Activated CD4-positive, alpha-beta memory T cell treated with anti-CD3 and anti-CD28 coated beads for 36 hours (primary cell): ENCODE measurements at places on chromosomes 13 and 19. TPM values are rescaled to one million over a fixed set of nuclear protein-coding genes. Genes with fewer than 3 reads are reported as not detected.
A peak's percentile ranks its signal among the peaks of the same experiment; 100 is the strongest.

GRCh38 chr19:42312370-42312769, 739 bp upstream of the TMEM145 start:
- H3K27ac ChIP-seq, result no peak overlapping the region
- no peak overlapping the region for H3K4me3 ChIP-seq
- no peak for DNase-seq
- peaks cover 30% of the 10 kb centered on the region for H3K27me3 ChIP-seq
- no peaks in the 10 kb centered on the region for H3K36me3 ChIP-seq
- peaks cover 18% of the 10 kb centered on the region for H3K4me1 ChIP-seq

DNA sequence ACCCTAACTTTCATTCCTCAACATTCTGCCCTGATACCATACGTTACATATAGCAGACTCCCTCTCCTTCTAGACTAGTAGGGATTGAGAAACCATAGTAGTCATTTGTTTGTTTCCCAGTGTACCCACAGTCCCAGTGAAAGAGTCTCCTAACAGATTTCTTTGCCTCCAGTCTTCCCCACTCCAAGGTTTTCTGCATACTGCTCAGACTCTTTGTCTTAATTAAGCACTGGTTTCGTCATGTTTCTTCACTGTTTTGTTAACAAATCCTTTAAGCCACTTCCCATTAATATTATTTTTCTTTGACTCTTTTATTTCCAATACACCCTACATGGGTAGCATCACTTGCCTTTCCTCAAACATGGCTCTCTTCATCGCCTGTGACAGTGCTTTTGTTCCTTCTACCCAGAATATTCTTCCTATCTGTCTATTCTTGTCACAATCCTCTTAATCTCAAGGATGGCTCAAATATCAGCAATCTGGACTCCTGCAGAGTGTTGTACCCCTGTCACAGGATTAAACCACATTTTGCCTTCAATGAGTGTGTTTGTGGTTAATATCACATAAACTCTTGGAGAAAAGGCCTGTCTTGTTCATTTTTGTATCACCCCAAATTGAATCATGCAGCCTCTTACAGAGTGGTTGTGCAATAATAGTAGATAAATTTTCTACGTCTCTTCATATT, 92.7 kb upstream of the KLF12 start:
- H3K27me3 ChIP-seq, result no peaks in the 10 kb centered on the region
- H3K36me3 ChIP-seq, result peaks cover 10% of the 10 kb centered on the region
- H3K27ac ChIP-seq, result no peak overlapping the region
- no peak for DNase-seq

DNA sequence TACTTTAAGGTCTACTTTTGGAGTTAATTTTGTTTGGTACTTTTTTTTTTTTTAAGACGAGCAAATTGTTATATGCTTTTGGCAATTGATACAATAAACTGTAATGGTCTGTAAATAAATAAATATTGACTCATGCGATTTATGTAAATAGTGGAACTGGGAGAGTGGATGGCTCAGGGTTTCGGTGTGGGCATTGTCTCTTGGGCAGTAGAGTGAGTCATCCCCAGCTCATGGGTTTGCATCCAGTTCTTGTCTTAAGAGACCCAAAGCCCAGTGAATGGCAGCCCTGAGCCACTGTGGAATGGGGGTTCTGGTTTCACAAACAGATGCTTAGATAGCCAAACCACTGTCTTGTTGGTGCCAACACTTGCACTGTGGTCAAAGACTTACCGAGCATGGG, 33.0 kb downstream of the FGF9 start:
- no peaks in the 10 kb centered on the region for H3K36me3 ChIP-seq
- DNase-seq, result no peak
- H3K4me1 ChIP-seq, result no peaks in the 10 kb centered on the region

- peaks cover 86% of the 10 kb centered on the region for H3K4me1 ChIP-seq
- H3K27ac ChIP-seq, result peak overlapping the region; percentile 81
- peaks cover 3% of the 10 kb centered on the region for H3K36me3 ChIP-seq
- peak; percentile 82 for DNase-seq
Measured at GRCh38 chr19:38683393-38684077, 36.1 kb downstream of the ACTN4 start.

DNA sequence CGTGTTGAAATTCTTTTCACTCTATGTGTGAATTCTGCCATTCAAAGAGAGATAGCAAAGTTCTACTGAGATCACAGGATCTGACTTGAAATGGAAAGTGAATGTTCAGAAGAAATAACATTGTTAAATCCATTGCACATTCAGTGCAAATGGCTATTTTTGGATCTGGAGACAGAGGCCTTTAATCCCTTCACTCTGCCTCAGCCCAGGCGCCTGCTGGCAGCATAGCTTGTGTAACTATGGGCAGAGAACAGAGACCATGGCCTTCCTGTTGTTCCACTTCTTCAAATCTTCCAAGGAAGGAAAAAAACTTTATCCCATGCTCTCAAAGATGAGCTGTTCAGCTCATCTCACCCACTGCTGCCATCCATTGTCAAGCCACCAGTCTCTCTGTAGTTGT, 265.4 kb downstream of the LMO7 start:
- no peak for DNase-seq
- H3K27ac ChIP-seq, result no peak overlapping the region
- H3K4me3 ChIP-seq, result no peak overlapping the region
- no peaks in the 10 kb centered on the region for H3K4me1 ChIP-seq

DNA sequence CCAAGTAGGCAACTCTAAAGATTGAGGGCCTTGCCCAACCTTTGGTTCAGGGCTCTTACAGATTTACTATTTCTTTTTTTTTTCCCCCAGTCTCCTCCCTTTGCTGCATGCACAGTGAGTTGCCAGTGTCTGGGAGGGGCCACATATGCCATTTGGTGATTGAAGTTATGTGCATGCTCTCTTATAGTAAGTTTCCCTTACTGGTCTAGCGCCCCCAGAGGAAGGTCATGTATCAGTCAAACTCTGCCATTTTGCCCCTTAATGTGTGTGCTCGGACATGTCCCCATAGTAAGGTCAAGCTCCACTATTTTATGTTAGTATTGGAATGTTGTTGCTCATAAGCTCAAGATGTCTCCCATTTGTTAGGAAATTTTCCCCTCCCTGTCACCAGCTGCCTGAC, 1138.0 kb upstream of the SLC10A2 start:
- no peak overlapping the region for H3K4me3 ChIP-seq
- DNase-seq, result no peak
- H3K27ac ChIP-seq, result no peak overlapping the region
- H3K36me3 ChIP-seq, result no peaks in the 10 kb centered on the region

- no peak overlapping the region for H3K4me3 ChIP-seq
- no peak for DNase-seq
- H3K4me1 ChIP-seq, result no peaks in the 10 kb centered on the region
- H3K27me3 ChIP-seq, result peaks cover 62% of the 10 kb centered on the region
- H3K27ac ChIP-seq, result no peak overlapping the region
Measured at GRCh38 chr19:1774989-1775772, 21.9 kb downstream of the ONECUT3 start.

GRCh38 chr13:83470133-83470797, 412.0 kb downstream of the SLITRK1 start:
- H3K36me3 ChIP-seq, result no peaks in the 10 kb centered on the region
- no peaks in the 10 kb centered on the region for H3K4me1 ChIP-seq
- H3K4me3 ChIP-seq, result no peak overlapping the region
- DNase-seq, result no peak
- H3K27me3 ChIP-seq, result no peaks in the 10 kb centered on the region
- H3K27ac ChIP-seq, result no peak overlapping the region

DNA sequence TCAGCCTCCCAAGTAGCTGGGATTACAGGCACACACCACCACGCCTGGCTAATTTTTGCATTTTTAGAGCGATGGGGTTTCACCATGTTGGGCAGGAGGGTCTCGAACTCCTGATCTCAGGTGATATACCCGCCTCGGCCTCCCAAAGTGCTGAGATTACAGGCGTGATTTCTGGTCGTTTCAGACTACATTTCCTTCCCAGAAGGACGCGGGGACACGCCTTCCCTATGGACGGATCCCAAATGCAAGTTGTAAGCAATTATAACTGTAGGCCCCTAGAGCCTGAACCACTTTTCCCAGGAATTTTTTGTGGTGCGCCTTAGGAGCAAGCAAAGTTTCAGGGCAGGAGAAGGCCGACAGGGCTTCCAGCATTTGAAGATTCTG, 17.8 kb upstream of the ZNF331 start:
- peak overlapping the region; percentile 89 for H3K27ac ChIP-seq
- peak overlapping the region; percentile 99 for H3K4me3 ChIP-seq
- H3K4me1 ChIP-seq, result peaks cover 19% of the 10 kb centered on the region

DNA sequence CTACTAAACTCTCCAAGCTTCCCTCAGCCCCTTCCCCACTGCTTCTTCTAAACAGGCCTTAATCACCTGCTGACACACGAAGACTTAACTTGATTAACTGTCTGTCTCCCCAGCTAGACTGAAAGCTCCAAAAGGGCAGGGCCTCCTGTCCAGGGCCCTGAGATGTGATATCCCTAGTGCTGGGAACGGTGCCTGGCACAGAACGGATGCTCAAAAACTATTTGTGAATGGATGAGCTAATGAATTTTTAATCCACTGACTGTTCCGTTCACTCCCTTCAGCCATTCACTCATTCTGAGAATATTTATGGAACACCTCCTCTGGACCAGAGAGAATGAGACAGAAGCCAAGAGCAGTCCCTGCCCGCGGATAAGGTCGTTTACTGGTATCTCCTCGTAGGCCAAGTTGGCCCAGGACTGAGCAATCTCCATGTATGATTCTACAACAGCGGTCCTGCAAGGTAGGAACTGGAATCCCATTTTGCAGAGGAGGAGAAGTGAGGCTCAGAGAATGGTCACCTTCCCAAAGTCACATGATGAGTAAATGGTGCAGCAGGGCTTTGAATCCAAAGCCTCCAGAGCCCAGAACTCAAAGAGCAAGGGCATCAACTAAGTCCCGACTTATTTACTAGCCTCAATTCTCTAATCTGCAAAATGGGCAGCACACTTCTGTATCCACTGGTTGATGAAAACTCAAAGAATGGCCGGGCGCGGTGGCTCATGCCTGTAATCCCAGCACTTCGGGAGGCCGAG, 3.4 kb downstream of the DMWD start:
- H3K27ac ChIP-seq, result no peak overlapping the region
- H3K4me1 ChIP-seq, result peaks cover 26% of the 10 kb centered on the region
- peaks cover 47% of the 10 kb centered on the region for H3K36me3 ChIP-seq
- DNase-seq, result no peak
- H3K4me3 ChIP-seq, result no peak overlapping the region

- H3K27ac ChIP-seq, result no peak overlapping the region
- DNase-seq, result no peak
- H3K4me3 ChIP-seq, result no peak overlapping the region
- H3K27me3 ChIP-seq, result no peaks in the 10 kb centered on the region
Measured at GRCh38 chr19:30848636-30849425, 476.6 kb downstream of the ZNF536 start.

- H3K36me3 ChIP-seq, result no peaks in the 10 kb centered on the region
- no peak for DNase-seq
- peaks cover 10% of the 10 kb centered on the region for H3K27me3 ChIP-seq
- H3K4me3 ChIP-seq, result no peak overlapping the region
Measured at GRCh38 chr13:94384231-94384905, 95.1 kb downstream of the DCT start.

DNA sequence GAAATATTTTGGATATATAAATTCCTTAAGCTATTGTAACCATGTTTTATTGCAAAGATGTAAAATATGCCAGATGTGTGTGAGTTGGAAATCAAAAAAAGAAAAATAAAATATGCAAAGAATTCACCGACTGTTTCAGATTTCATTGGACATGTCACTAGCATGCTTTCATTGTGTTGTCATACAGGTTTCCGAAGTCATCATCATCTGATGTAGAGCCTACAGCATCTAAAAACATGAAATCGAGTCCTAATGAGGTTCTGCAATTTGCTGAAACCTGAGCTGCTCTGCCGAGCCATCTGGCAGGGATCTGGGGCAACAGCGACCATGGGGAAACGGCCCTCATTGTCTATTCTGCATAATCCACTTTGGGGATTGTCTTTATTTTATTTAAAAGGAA, 196.1 kb upstream of the MAB21L1 start:
- H3K36me3 ChIP-seq, result no peaks in the 10 kb centered on the region
- H3K4me1 ChIP-seq, result no peaks in the 10 kb centered on the region
- no peak overlapping the region for H3K27ac ChIP-seq
- no peak for DNase-seq

GRCh38 chr19:39951686-39952085, 17.3 kb upstream of the FCGBP start:
- H3K27ac ChIP-seq, result peak overlapping the region; percentile 89
- H3K4me3 ChIP-seq, result no peak overlapping the region
- peaks cover 13% of the 10 kb centered on the region for H3K36me3 ChIP-seq
- DNase-seq, result no peak

DNA sequence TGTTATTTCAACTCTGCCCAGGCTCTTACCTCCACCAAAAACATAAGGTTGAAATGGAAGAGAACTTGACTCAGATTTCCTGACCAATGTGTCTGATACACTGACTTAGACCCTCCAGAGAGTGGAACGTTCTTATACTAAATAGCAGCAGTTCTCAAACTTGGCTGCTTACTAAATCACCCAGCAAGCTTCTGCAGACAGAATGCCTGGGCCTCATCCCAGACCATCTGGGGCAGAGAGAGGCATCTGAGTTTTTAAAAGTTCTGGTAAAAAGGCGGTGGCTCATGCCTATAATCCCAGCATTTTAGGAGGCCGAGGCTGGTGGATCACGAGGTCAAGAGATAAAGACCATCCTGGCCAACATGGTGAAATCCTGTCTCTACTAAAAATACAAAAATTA, 46.3 kb downstream of the NEK5 start:
- no peaks in the 10 kb centered on the region for H3K36me3 ChIP-seq
- H3K4me3 ChIP-seq, result no peak overlapping the region

DNA sequence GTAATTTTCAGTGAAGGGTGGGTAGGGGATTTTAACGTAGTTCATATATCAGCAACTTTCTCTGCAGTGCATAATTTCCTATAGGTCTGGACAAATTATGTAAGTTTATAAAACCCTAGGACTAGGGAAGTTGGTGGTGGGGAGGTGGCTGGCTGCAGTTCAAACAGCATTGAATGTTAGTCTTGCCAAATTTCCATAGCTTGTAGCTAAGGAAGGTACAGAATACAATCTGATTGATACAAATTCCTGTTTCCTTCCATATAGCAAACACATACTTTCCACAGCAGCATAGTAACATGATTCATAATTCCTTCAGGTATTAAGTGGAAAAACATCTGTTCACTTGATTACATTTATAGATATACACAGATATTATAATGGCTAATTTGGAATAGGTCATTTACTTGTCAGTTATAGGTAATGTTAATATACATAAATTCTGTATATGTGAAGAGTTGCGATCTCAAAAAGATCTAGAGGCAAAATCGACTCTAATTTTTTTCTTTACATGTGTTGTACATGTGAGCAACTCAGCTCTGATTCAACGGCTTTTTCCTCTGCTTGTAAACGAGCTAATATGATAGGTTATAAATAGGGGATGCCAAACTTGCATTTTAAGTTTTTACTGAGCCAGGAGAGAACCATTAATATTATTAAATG, 233.4 kb upstream of the CSNK1A1L start:
- H3K36me3 ChIP-seq, result no peaks in the 10 kb centered on the region
- H3K27me3 ChIP-seq, result no peaks in the 10 kb centered on the region
- H3K4me3 ChIP-seq, result no peak overlapping the region
- no peaks in the 10 kb centered on the region for H3K4me1 ChIP-seq
- H3K27ac ChIP-seq, result no peak overlapping the region

ZNF653 gene
- 10.3 TPM for total RNA-seq

CYP4F2 gene
- not detected for total RNA-seq

SIGLECL1 gene
- not detected for total RNA-seq

SMAD9 gene
- total RNA-seq, result not detected

FUT1 gene
- 0.36 TPM for total RNA-seq

ZNF600 gene
- total RNA-seq, result 13.4 TPM

CA11 gene
- 15.9 TPM for total RNA-seq

MTIF3 gene
- 35.7 TPM for total RNA-seq

KLK1 gene
- total RNA-seq, result 0.59 TPM
